ENCODE measurements at places on chromosomes 7 and 10. TPM values are rescaled to one million over a fixed set of nuclear protein-coding genes. Genes with fewer than 3 reads are reported as not detected.

The ASZ1 gene
- total RNA-seq: not detected

The BMPER gene
- 7.5 TPM for total RNA-seq

DNA sequence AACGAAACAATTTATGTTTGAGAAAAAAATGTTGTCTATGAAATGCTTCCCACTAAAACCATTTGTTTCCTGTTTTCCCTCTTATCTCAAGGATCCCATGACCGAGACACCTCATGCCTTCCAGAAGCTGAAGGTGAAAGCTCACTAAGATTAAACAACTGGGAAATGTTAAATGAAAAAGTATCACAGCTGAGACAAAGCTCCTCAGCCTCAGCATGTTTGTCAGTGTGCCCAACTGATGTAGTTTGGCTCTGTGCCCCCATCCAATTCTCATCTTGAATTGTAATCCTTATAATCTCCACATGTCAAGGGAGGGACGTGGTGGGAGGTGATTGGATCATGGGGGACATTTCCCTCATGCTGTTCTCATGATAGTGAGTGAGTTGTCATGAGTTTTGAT lies 327.3 kb downstream of the HTR7 start:
- DNase-seq: no peak

DNA sequence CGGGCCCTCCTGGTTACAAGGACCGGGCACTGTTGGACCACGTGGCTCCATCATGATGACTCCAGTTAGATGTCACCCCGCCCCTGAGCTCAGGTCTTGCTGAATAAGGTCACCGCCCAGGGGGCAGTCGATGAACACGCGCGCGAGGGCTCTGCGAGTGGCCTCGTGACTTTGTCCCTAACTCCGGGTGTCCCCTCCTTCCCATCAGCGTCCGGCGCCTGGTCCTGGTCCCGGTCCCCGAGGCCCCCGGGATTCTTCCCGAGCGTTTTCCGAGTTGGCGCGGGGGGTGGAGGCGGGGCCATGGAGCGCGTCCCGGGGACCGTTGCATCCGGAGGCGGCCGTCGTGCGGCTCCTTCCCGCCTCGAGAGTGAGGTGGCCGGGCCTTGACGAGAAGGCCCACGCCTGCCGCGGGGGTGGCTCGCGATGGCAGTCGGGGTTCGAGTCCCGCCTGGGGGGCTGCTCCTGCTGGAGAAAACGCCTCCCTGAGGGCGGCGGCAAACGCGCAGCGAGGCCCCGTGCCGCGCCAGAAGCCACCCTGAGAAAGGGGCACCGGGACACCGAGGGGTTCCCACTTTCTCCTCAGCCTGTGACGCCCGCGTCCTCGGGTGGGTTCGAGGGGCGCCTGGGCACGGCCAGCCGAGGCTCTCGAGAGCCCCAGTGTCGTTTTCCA lies 569 bp upstream of the NPTX2 start:
- DNase-seq: no peak

The CEP41 gene
- 11.1 TPM for total RNA-seq

The POLR2J2 gene
- 1.3 TPM for total RNA-seq

The C10orf143 gene
- total RNA-seq: 0.56 TPM

DNA sequence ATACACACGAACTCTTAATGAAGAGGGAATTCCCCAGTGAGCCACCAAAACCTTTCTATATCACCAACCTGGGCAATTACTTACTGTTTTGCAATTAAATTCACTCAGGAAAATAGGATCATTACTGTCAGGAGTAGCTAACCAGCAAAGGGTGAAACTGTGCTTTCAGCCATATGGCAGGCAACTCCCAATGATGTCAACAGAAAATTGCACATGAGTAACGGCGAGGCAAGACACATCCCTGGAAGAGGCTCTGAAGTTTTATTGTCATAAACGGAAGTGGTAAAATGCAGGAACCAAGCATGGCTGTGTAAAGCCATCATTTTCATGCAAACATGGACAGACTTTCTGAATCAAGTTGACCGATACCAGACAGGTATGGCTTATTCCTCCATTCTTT lies 548.9 kb upstream of the AUTS2 start:
- DNase-seq: no peak

GRCh38 chr7:6317797-6318438 lies 45.5 kb upstream of the CYTH3 start:
- peak; percentile 64 for DNase-seq

- no peak for DNase-seq
Observed at GRCh38 chr7:12861070-12861469, 173.6 kb downstream of the ARL4A start.

- DNase-seq: no peak
Observed at GRCh38 chr10:62728479-62728878, 76.0 kb upstream of the ADO start.

The PHKG1 gene
- 0.72 TPM for total RNA-seq

- peak; percentile 35 for DNase-seq
Observed at GRCh38 chr10:122703483-122704448, 4.1 kb upstream of the C10orf120 start.

All from IMR-90 (cell line).